Urothelium cell line (cell line): ENCODE measurements at places on chromosomes 11 and 22.

DNA sequence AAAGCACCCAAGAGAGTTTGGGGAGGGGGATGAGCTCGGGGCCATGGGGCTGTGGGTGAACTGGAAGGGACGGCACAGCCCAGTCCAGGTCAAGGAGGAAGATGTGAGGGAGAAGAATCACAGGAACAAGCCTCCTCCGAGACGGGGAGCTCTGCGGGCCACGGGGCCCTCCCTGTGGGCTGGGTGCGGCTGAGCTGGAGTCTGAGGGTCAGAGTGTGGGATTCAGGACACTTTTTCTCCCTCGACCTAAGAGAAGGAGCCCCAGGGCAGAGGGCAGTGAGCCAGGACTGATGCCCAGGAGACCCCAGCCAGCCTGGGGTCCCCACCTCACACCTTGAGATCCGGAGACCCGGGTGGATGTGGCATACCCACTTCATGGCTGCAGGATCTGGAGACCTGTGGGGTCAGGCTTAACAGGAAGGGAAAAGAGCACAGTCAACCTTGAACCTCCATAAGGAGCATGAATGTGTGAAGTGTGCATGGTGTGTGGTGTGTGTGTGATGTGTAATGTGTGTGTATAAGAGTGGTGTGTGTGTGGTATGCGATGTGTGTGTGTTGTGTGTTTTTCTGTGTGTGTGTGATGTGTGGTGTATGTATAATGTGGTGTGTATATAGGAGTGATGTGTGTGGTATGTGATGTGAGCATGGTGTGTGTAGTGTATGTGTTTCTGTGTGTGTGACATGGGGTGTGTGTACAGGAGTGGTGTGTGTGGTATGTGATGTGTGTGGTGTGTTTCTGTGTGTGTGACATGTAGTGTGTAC lies 504.6 kb downstream of the BRD1 start:
- DNase-seq = no peak

DNA sequence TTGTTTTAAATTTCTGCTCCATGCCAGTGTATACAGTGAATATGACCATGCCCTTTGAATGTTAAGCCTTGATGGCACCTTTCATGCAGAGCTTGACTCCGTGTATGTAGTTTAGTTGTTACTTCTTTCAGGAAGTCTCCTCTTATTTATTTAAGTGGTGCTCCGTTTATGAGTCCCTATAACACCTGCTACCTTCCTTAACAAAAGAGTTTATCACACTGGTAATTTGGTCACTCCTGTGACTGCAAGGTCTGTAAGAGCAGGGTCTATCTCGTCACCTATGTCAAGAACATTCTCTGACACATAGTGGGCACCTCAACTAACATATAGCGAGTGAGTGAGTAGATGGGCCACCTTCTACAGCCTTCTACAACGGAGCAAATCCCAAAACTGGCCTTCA lies 152.5 kb downstream of the CCDC34 start:
- DNase-seq = no peak

- DNase-seq = no peak
Measured at GRCh38 chr11:22343032-22343324, 4.8 kb downstream of the SLC17A6 start.

- no peak for DNase-seq
Measured at GRCh38 chr11:44974402-44975000, 23.8 kb upstream of the TP53I11 start.

GRCh38 chr22:40410272-40410671 lies 39.9 kb downstream of the SGSM3 start:
- no peak for DNase-seq

DNA sequence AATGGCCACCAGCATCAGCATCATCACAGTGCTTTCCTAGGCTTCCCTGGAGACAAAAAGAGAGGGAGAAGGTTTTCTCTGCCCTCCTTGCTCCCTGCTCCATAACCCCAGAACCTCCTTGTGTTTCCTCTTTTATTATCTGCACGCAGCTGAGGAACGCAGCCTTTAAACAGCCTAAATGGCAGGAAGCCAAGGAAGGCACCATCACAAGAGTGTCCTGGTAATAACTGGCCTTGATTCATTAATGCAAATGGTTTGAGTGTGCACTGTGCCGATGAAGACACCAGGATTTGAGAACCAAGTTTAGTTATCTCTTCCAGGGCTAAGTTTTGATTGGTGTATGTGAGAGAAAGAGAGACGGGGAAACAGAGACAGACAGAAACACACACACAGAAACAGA lies 29.4 kb upstream of the DRD2 start:
- no peak for DNase-seq

DNA sequence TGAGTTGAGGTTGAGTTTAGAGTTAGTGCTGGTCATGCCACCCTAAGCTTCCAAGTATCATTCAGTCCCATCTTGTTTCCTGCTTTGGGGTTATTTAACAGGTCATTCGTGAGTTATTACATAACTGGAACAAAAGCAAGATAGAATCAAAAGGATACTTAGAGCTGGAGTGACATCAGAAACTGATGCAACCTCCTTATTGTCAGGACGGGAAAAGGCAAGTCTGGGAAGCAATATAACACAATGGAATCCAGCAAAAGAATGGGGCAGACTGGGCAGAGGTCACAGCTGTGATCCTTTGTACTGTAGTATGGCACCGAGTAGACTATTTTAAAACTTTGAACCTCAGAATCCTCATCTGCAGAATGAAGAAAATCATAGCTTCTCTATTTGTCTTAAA lies 4.4 kb upstream of the PRSS23 start:
- DNase-seq = no peak

DNA sequence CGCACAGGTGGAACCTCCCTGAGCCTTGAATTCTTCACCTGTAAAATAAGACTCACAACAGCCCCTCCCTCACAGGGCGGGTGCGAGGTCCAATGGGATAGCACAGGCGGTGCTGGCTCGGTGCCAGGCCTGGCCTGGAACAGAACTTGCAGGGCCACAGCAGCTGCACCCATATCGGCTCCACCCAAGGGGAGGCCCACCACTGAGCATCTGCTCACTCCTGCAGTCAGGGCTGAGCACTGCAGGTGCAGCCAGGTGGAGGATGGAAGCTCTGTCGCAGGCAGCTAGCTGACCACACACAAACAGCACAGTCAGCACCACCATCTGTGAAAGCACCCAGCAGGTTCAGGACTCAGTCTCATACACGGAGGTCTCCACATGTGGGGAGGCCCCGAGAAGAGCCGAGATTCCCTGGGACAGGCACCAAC lies 19.6 kb downstream of the VPS37C start:
- no peak for DNase-seq

GRCh38 chr22:21624120-21624879 lies 5.5 kb downstream of the YDJC start:
- DNase-seq = peak; percentile 46

GRCh38 chr22:30649430-30650007 lies 13.9 kb downstream of the SLC35E4 start:
- DNase-seq = peak; percentile 97

DNA sequence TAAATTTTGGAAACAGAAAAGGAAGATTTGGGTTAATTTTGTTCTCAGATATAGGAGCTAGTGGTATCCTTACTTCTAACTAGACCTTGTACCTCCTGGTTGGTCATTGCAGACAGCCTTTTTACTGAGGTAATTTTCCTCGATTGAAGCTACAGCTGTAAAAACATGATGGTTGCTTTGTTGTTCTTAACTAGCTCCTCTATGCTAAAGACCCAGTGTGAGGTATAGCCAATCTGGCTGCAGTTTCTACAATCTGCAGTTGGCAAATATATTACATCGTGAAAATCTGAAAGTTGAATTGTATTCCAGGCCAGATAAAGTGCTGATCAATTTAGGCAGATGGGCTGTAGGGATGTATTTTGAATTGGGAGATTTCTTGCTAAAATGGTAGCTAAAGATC lies 116.5 kb downstream of the AASDHPPT start:
- no peak for DNase-seq
